ENCODE measurements at places on chromosomes 1 and 21.

- DNase-seq: peak; percentile 62
Measured at GRCh38 chr1:33334081-33334552, 13.2 kb upstream of the A3GALT2 start.

DNA sequence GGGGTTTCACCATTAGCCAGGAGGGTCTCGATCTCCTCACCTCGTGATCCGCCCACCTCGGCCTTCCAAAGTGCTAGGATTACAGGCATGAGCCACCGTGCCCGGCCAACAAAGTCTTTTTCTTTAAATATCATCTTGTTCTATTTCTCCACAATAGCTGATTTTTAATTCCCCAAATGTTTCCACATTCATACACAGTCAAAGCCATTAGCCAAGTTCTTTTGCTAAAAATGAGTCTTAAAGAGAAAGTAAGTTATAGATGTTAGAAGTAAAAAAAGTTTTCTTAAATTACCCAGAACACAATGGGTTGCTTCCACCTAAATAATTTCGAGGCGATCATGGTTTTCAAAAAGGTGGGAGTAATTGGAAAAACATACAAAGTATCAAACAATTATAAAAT lies 30.6 kb downstream of the C2CD2 start:
- DNase-seq: no peak

DNA sequence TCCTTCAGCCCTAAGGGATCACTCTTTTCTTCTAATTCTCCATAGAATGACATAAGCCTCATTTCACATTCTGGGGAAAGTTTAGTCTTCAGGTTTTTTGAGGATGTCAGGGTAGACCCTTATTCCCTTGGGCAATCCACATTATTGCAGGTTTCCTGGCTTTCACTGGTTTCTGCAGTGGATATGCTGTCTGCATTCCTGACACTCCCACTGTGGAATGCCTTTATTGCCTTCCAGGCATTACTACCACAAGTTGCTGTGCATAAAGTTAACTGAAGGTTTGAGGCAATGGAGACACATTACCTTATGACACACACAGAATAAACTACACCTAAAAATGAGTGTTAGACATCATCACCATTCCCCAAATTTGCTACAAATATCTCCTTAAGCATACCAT lies 12.7 kb downstream of the FASLG start:
- no peak for DNase-seq

DNA sequence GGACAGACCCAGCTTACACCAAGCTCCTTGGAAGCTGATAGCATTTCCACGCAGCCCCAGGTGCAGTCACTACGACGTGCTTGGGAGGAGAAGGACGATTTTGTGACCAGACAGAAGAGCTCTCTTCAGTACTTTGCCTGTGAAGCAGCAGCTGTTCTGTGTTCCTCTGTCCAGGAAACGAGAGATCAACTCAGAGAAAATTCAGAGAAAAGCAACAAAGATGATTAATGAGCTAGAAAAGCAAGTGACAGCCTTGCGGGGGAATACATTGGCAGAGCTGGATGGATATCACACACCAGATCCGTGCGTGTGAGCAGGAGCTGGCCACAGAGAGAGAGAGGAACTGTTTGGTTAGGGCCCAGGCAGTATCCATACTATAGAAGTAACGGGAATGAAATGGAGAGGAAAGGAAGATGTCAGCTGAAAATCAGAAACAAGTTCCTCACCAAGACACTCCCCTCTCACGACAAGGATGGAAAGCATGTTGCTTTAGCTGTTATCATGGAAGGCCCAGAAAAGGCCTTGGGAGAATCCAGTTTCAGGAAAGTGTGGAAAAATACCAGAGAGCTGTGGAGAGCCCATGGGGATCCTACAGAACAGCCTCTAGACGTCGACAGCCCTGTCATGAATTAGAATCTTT lies 106.2 kb downstream of the TOMM20 start:
- DNase-seq: peak; percentile 24

GRCh38 chr1:45009296-45009865 lies 1.7 kb downstream of the HECTD3 start:
- DNase-seq: no peak

DNA sequence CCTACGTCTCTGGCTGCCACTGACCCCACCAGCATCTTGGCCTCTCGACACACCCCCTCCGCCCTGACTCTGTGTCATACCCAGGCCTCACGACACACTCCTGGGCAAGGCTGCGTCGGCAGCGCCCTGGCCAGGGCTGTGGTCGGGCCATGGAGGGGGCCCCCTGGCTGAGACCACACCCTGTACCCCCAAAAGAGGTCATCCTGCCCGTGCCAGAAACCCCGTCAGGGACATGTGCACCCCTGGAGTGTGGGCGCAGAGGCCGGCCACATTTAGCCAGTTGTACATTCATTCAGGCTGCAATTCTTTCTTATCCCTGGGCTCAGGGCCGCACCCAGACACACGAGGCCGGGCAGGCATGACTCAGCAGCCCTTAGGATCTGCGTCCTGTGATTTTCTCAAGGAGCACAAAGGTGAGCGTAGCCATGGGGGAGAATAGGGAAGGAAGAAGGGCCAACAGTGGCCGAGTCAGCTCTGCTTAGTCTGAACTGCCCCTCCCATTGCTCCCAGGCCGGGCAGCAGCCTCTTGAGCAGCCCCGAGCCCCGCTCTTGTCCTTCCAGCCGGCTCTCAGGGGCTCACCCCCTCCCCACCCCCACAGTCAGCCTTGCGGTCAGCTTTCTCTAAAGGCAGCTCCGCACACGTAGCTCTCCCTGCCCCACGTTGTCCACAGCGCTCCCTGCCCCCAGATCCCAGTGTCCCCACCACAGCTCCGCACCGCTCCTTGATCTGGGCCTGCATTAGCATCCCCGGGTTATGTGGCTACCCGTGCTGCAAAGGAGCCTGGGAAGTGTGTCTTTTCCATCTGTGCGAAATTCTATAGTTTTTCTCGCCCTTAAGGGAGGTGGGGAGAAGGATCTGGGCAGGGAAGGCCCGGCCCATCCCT lies 7.9 kb downstream of the CSTB start:
- peak; percentile 54 for DNase-seq

GRCh38 chr1:25566730-25567341 lies 23.4 kb downstream of the LDLRAP1 start:
- peak; percentile 73 for DNase-seq

DNA sequence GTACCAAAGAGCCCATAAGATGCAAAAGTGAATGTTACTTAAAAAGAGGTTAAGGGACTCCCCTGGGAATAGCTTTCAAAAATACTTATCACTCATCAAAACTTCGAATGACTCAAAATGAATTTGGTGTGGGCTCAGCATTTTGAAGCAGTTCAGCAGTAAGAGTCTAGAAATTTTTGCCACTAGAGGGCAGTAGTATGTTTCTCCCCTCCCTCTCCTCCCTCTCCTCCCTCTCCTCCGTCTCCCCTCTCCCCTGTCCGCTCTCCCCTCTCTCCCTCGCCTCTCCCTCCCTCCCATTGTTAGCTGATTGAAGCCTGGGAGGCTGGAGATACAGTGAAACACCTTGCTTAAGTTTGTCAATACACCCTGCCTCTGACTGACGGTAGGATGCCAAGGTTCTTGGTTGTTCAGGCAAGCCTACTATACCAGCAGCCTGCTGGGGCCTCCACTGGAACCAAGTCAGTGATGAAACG lies 70.8 kb upstream of the TENT5C start:
- DNase-seq: peak; percentile 74

DNA sequence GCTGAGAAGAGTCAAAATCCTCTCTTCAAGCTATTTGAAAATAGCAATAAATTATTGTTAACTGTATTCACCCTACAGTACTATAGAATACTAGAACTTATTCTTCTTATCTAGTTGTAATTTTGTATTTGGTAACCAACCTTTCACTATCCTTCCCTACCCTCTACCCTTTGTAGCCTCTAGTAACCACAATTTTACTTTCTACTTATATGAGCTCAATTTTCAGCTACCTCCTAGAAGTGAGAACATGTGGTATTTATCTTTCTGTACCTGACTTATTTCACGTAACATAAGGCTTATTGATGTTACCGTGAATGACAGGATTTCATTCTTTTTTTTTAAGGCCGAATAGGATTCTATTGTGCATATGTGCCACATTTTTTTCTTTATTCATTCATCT lies 30.0 kb downstream of the ZC3H11B start:
- DNase-seq: no peak

- no peak for DNase-seq
Measured at GRCh38 chr1:100642826-100643225, 76.7 kb upstream of the VCAM1 start.

- DNase-seq: no peak
Measured at GRCh38 chr1:152182944-152183361, 23.9 kb upstream of the RPTN start.

DNA sequence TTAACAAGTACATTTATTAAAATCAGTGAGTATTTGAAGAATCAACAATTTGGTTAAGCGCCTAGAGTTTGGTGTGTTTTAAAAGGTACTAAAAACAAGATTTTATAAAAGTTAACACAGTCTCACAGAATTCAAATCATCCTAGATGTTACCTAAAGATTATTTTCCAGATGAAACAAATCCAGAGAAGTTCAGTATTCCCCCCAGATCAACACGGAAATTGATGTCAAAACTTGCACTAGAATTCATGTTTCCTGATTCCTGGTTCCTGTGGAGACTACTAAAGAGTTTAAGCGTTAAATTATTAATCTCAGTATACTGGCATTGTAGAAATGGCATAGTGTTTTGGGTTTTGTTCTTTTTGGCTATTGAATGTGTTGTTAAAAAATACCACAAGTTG lies 1.4 kb downstream of the PTBP2 start:
- peak; percentile 11 for DNase-seq

DNA sequence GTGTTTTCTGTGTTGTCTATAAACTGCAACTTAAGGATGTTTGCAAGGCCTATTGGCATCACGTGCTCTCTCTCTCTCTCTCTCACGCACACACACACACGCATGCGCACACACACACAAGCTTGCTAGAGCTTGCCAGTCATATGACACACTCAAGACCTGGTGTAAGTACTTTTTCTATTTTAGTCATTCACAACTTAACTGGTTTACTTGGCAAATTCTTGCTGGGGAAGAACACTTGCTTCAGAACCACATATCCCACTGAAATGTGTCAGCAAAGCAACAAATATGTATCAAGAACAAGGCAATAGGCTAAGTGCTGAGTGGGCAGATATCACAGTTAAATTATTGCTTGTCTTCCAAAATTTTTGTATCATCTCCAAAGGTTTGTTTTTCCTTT lies 107.8 kb downstream of the DISC1 start:
- DNase-seq: no peak

DNA sequence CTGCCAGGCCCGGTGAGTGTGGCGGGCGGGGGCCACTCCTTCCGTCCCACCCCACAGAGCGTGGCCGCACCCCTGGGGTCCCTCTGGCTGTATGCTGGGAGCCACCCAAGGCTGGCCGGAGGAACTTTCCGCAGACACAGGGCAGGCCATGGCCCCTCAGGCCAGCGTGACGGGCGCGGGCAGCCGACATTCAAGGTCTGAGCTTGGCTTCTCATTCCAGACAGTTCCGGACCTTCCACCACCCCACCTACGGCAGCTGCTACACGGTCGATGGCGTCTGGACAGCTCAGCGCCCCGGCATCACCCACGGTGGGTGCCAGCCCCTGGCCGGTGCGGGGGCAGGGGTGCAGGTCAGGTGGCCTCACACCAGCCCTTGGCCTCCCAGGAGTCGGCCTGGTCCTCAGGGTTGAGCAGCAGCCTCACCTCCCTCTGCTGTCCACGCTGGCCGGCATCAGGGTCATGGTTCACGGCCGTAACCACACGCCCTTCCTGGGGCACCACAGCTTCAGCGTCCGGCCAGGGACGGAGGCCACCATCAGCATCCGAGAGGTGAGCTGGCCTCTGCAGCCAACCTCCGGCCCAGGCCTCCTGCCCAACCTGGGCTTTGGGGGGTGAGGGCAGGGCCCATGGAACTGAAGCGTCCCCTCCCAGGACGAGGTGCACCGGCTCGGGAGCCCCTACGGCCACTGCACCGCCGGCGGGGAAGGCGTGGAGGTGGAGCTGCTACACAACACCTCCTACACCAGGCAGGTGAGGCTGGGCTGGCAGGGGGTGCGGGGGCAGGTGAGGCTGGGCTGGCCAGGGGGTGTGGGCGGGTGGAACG lies 7.3 kb downstream of the SCNN1D start:
- no peak for DNase-seq

DNA sequence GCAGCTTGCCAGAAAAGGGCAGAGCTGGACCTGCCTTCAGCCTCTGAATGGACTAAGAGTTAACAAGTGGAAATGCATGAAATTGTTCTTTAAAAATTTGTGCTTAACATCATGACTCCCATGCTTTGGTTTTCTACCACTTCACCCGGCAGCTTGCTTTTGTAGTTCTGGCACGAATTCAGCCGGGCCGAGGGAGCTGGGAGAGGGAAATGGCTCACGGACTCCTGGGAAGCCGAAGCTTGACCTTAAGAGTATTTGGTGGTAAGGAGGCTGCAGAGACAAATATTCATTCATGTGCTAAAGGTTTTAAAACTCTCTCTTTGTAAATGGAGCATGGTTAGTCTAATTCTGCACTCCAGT lies 17.2 kb upstream of the GFI1 start:
- no peak for DNase-seq

GRCh38 chr1:22437573-22437972 lies 14.1 kb upstream of the ZBTB40 start:
- DNase-seq: no peak

GRCh38 chr1:220751111-220751510 lies 3.0 kb downstream of the MTARC2 start:
- no peak for DNase-seq

DNA sequence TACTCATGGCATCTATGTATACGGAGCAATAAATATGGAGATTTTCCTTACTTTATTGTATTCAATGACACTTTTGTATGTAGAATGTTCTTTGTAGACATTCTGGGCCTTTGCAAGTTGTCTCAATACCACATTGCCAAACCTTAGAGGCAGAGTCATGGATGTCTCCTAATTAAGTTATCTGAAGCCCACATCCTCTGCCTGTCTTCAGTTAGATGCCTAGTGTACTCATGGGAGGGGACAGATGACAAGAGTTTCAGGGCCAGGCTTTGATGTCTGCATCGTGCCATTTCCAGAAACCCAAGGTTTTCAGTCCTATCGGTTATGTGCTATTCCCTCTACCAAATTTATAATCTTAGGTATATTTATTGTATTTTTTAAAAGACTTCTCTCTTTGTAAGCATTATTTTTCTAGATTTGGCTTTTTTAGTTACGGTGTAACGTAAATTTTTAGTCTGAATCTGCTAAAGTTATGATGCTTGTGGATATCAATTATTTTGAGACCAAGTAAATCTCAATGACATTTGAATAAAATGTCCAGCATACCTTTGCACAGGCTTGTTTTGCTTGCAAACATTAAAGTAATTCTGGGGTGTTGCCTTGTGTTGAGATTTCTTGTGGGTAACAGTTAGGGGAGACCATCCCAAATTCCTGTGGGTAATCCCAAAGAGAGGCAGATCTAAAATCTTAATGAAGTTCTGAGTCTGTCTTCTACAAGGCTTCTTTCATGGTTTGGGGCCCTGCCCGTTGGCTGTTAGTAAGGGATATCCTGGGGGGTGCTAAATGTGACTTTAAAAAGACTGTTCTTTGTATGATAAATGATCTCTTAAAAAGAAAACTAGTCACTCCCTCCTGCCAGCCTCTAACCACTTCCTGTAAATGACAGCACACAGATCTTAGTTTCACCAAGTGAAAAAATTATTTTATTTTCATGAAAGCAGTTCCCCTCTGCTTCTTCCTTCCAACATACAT lies 8.0 kb upstream of the MACF1 start:
- no peak for DNase-seq
